ENCODE measurements at places on chromosomes 1 and 21.

DNA sequence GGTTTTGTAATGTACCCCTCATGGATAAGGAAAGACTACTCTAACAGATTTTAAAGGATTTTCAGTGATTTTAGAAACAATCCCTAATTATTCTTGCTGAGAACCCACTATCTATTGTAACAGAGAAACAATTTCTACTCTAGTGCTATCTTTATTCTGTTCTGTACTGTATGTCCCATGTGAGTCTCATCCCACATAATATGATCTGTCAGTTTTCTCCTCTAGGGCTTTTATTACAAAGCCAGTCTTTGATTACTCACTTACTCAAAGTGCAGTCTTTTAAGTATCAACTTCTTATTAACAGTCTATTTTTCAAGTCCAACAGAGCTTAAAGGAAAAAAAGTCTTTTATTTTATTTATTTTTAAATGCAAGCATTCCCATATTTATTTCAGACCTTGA lies 54.8 kb downstream of the CTH start:
- no peak for DNase-seq

DNA sequence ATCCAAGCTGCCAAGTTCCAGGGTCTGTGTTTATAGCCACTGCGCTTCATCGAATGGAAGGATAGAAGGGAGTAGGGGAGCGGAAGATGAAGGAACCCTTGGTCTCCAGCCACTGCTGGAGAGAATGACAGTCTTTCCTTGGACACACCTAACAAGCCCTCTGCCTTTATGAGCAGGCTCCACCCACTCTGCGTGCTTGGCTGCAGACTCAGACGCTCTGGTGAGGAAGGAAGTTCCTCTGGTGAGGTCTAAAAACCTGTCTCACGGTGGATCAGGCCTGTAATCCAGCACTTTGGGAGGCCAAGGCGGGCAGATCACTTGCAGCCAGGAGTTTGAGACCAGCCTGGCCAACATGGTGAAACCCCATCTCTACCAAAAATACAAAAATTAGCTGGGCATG lies 55.4 kb downstream of the MATN1 start:
- DNase-seq: no peak

DNA sequence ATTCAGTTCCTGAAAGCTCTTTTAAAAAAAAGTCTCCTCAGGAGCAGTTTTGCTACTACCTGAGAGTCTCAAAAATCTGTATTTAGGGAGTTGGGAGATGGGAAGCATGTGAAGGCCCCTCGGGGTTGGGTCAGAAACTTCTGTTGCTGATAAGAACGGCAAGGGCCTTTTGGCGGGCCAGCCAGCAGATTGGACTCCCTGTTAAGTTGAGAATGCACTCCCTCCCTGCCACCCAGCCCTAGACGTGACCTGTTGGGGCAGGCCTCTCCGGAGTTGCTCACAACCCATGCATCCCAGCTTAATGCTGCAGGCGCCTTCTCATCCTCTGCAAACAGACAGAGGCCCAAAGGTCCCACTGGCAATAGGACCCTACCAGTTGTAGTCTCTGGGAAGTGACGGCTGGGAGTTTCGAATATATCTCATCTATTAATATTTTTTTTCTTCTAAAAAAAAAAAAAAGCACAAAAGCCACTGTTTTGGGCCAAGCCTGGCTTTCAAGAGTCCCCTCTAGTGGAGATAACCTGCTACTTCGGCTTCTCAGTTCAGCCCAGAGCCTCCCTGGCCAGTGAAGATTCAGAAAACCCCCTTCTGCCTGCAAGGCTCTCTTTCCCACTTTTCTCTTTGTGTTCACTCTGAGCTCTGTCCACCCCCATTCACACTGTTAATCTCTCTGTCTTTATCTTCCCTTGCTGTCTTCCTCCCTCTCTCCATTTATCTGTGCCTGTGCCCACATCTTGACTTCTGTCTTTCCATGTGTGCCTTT lies 5.3 kb downstream of the PLXNA2 start:
- peak; percentile 43 for DNase-seq

- no peak for DNase-seq
Observed at GRCh38 chr1:229726061-229726460, 100.0 kb downstream of the URB2 start.

- no peak for DNase-seq
Observed at GRCh38 chr1:156884560-156885184, 8.8 kb upstream of the PEAR1 start.

- no peak for DNase-seq
Observed at GRCh38 chr21:17441370-17441769, 71.5 kb upstream of the CXADR start.

DNA sequence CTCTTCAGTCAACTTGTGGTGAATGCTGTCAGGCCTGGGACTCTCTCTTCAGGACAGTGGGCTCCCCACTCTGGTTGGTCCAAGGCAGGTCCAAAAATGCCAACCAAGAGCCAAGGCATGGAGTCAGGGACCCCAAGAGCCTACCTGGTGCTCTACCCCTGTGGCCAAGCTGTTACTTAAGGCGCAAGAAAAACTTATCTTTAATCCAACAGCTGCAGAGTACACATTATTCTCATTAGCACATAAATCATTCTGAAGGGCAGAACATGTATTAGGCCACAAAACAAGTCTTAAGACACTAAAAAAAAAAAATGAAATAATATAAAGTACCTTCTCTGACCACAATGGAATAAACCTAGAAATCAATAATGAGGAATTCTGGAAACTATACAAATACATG lies 65.7 kb downstream of the FAF1 start:
- DNase-seq: no peak

DNA sequence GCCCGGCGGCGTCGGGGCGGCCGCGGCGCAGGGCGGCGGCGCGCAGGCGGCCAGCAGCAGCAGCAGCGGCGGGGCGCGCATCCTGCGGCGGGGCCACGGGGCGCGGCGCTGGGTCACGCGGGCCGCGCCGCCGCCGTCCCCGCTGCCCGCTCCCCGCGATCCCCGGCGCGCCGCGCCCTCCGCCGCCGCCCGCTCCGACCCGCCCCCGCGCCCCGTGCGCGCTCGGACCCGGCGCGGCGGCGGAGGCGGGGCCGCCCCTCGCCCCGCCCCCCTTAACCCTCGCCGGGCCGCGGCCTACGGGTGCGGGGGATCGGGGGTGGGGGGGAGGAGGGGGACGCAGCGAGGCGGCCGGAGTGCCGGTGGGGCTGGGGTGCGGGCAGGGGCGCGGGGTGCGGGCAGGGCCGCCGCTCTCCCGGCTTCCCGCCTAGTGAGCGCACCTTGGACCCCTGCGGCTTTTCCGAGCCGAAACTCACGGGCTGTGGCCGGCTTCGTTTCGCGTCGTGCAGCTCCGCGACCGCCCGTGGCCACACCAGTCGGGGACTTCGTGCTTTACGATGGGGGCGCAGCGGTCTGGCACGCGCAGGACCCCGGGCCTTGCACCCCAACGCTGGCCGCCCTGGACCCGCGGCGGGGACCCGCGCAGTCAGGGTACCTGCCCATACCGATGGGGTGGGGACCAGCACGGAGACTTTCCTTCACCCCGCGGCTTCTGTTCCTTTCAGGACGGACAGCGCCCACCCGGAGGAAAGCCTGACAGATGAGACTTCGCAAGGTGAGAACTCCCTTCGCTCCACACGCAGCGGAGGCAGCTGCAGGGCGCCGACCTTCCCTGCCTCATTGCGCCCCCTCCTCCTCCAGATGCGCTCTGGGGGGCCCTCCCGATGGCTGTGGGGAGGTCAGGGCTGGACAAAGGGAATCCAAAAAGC lies at the start of gene FNDC10:
TSS of gene FNDC10 (minus strand) at position 201 of the 926 bp plus-strand sequence. CDS start at position 81, 120 bp downstream.
- DNase-seq: no peak

DNA sequence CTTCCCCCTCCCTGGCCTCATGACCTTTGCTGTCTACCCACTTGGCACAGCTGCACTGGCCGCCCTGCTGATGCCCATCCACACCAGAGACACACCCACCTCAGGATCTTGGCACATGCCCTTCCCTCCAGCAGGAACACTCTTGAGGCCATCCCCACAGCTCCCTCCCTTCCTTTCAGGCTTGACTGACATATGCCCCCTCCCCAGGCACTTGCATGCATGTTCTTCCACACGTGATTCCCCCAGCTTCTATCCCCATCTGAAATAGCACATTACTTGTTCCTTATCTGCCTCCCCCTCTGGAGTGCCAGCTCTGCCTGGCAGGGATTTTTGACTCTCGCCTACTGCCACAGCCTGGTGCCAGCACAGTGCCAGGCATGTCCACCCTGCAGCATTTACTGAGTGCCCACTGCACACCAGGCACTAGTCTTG lies 98.5 kb upstream of the SLC25A33 start:
- no peak for DNase-seq

- no peak for DNase-seq
Observed at GRCh38 chr1:198932351-198932991, 293.6 kb downstream of the PTPRC start.

DNA sequence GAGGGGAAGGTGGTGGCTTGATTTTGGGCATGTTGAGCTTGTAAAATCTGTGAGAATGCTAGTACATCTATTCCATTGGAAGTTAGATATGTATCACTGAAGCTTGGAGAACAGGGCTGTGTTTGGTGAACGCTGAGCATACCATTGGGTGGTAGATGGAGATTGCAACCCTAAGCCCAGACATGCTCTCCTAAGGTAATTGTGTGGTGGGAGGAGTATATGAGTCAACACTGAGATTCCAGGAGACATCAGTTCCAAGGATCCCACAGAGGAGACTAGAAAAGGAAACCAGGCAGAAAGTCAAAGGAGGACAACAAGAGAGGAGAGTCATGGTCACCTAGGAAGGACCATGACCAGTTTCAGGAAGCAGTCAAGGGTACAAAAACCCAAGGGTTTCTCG lies 60.4 kb downstream of the KIF21B start:
- no peak for DNase-seq

DNA sequence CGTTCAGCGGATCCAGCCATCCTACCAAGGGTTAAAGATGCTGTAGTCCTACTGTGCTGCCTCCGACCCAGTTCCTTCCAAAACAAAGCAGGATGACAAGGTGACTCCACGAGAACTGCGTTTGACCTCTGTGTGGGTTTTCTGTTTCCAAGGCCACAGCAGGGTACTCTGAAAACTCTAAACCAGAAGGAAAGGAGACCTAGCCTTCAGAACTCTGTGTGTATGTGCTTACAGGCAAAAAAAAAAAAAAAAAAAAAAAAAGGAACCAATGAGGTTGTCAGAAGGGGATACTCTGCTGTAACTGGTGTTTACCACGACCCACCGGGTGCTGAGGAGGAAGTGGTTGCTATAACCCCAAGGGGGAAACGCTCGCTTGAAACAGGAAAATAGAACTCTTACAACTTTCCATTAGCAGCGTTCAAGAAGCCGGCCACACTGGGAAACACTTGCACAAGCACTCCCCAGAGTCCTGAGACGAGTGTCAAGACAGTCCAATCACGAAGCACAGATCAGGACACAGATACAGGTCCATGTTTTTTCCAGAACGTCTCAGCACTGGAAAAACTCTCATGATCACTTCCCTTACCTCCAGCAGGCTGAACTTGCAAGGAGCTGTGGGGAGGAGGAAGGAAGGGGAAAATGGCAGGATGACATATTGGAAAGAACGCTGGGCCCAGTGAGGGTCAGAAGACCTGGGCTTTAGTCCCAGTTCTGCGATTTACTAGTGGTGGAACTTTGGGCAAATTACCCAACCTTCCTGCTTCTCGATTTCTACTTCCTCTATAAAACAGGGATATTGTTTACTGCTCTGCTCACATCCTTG lies 64.0 kb downstream of the ITPKB start:
- peak; percentile 72 for DNase-seq

- no peak for DNase-seq
Observed at GRCh38 chr1:61951731-61952580, 209.7 kb downstream of the PATJ start.

- no peak for DNase-seq
Observed at GRCh38 chr1:29671446-29672356, 435.4 kb downstream of the PTPRU start.

GRCh38 chr1:226946285-226946684 lies 6.2 kb downstream of the COQ8A start:
- no peak for DNase-seq

Measured in KG1 (cell line).